ENCODE measurements at places on chromosomes 1 and 21. TPM values are rescaled to one million over a fixed set of nuclear protein-coding genes. Genes with fewer than 3 reads are reported as not detected.

DNA sequence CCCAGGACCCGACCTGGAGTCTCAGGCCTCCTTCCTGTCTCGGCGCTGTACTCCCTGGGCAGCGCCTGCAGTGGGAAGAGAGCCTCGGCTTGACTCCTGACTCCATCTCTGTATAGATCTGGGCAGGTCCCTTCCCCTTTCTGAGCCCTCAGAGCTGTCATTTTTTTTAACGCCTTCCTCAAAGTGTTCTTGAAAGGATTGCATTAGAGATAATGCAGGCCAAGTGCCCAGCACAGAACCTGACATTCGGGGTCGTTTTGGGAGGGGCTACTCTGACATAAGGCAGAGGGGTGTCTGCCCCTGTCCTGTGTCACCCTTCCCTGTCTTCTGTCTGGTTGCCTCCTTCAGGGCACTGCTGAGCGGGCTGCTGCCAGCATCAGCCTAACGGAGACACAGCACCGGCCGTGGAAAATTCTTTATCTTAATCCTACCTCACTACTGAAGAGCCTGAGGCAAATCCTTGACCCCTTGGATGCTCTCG is 271.6 kb downstream of the TRABD2B start:
- no peak for DNase-seq

- no peak for DNase-seq
Measured at GRCh38 chr1:190619724-190620123, 142.1 kb upstream of the BRINP3 start.

DNA sequence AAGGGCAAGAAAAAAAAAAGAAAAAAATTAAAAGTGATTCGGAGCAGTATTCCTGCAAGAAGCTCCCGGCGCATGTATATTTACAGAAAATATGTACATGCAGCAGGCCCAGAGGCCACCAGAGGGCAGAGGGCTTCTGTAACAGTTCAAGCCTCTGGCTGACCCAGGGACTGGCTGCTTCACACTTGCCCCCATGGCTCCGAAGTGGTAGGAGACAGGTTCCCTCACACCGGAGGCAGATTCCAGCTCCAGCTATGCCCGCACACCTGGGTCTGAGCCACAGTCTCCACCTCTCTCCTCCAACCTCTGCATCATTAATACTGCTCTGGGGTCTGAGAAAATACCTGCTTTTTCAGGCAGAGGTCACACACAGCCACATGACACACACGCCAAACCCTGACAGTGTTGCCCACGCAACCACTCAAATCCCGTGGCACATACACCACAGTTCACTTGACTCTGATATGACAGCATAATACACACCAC is 2.2 kb upstream of the ARHGAP30 start:
- DNase-seq: no peak

DNA sequence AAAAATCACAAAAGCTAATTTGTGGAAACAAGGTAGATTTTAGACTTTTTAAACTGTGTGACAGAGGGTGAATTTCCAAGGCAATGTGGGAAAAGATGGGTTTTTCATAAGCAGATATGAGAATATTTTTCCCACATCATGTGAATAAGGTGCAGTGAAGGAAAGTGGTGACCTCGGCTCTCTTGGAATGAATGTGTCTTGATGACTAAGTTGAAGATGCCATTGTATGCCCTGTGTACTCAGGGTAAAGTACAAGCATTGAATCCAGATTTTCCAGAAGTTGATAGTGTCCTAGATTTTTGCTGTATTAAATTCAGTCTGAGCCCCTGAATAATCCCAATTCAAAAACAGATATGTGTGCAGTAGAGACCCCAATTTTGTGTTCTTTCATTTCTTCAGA is 442.6 kb upstream of the ADGRL2 start:
- DNase-seq: no peak

DNA sequence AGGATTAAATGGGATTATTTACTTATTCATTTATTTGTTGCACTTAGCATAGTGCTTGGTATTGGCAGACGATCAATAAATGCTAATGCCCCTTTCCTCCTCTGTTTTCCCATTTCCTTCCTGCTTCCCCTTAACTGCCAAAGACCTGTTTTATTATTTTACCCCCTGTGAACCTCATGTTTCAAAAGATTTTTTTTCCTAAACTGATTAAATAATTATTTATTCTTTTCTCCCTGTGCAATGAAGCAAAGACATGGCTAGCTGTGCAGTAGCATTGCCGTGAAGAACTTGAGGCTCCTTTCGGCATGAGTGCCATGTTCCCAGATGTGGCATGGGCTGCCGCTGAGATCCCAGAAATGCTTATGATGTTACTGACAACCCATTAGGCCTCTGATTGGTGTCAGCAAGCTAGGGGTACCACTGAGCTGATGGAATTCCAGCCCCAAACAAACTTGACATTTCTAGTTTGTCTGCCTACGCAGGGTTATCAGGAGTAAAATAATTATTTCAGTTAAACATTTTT is 266.4 kb upstream of the TMEM51 start:
- DNase-seq: no peak

Gene FNDC10
- 3.1 TPM for polyA plus RNA-seq

DNA sequence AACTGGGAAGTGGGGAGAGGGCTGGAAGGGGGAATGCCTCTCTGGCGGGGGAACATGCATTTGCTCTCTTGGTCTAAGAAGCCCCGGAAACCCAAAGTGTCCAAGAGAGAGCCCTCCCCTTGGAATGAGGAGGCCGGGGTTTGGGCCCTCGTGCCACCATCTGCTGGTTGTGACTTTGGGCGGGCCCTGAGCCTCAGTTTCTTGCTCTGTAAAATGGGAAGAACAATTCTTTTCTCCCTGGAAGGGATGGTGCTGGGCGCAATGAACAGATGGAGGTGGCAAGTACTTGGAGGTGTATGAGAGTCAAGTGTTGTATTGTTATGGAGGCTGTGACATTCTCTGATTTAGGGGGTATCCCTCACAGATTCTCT is 69.9 kb upstream of the TARDBP start:
- DNase-seq: no peak

Gene BRWD1
- polyA plus RNA-seq: 48.4 TPM

GRCh38 chr1:3518256-3518655 is 63.8 kb downstream of the ARHGEF16 start:
- no peak for DNase-seq

- no peak for DNase-seq
Measured at GRCh38 chr1:153888533-153888932, 34.2 kb downstream of the GATAD2B start.

Gene HSPG2
- polyA plus RNA-seq: 178 TPM

- no peak for DNase-seq
Measured at GRCh38 chr1:201634261-201634660, 95.3 kb downstream of the NAV1 start.

Gene NOS1AP
- 13.0 TPM for polyA plus RNA-seq

GRCh38 chr1:199123615-199124014 is 484.8 kb downstream of the PTPRC start:
- DNase-seq: no peak

Gene SNAP47
- 42.8 TPM for polyA plus RNA-seq

- DNase-seq: peak; percentile 62
Measured at GRCh38 chr1:183234660-183235476, 48.8 kb downstream of the LAMC2 start.

Gene ATP6V1G3
- 8.1 TPM for polyA plus RNA-seq

Gene RIPK4
- polyA plus RNA-seq: 19.3 TPM

DNA sequence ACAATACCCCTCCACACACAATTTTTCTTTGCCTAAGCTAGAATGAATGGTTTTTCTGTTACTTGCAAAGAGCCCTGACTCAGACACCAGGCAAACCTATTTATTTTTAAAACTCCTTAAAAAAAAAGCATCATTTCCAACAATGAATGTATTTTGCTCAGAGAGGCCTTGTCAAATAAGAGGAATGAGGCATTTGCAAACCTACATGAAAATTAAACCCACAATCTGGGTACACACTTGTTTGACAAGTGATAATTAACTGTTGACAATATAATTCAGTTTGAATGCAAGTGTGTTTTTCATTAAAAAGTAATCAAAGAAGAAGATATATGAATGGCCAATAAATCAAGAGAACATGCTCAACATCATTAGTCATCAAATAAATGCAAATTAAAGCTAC is 339.5 kb downstream of the PTPRU start:
- no peak for DNase-seq

DNA sequence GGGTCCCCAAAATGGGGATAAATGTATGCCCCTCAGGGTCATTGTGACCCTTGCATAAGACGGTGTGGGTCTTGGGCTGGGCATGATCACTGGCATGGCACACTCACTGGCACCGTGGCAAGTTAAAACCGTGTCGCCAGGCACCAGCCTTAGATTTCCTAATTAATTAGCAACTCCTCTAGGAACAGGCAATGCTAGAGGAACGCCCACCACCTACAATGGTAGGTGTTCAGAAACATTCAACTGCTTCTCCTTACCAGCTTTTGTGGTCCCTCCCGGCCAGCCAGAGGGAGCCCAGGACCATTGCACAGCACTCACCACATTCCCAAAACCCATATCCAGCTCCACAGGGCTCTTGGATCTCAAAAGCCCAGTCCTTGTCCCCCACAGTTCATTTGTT is 36.4 kb downstream of the EPHA2 start:
- no peak for DNase-seq

DNA sequence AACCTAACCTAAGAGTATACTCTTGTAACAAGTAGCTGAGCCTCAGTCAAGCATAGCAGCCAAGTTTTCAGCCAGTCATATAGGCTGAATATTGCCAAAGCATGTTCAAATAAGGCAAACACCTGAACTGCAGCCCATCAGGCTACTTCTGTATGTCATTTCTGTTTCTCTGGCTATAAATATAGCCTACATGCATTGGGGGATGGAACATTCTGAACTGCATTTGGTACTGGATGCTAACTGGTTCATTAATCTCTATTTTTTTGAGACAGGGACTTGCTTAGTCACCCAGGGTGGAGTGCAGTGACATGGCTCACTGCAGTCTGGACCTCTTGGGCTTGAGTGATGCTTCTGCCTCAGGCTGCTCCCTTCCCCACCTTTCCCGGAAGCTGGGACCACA is 37.3 kb downstream of the MAST2 start:
- no peak for DNase-seq

Gene HSPA6
- 0.30 TPM for polyA plus RNA-seq

- DNase-seq: no peak
Measured at GRCh38 chr1:66637146-66637545, 103.2 kb downstream of the SGIP1 start.
